ENCODE measurements at places on chromosomes 1 and 21. TPM values are rescaled to one million over a fixed set of nuclear protein-coding genes. Genes with fewer than 3 reads are reported as not detected.

GNAT2 gene
- total RNA-seq = 0.14 TPM

MINDY1 gene
- total RNA-seq = 11.2 TPM

ESPN gene
- 46.1 TPM for total RNA-seq

TSPAN2 gene
- 12.0 TPM for total RNA-seq

DISP1 gene
- 4.8 TPM for total RNA-seq

OR6K3 gene
- not detected for total RNA-seq

CHI3L2 gene
- total RNA-seq = 0.41 TPM

TP73 gene
- total RNA-seq = 5.7 TPM

PHLDA3 gene
- 59.7 TPM for total RNA-seq

CADM3 gene
- total RNA-seq = 5.5 TPM

ADORA1 gene
- 2.6 TPM for total RNA-seq

MSH4 gene
- total RNA-seq = 0.30 TPM

DNA sequence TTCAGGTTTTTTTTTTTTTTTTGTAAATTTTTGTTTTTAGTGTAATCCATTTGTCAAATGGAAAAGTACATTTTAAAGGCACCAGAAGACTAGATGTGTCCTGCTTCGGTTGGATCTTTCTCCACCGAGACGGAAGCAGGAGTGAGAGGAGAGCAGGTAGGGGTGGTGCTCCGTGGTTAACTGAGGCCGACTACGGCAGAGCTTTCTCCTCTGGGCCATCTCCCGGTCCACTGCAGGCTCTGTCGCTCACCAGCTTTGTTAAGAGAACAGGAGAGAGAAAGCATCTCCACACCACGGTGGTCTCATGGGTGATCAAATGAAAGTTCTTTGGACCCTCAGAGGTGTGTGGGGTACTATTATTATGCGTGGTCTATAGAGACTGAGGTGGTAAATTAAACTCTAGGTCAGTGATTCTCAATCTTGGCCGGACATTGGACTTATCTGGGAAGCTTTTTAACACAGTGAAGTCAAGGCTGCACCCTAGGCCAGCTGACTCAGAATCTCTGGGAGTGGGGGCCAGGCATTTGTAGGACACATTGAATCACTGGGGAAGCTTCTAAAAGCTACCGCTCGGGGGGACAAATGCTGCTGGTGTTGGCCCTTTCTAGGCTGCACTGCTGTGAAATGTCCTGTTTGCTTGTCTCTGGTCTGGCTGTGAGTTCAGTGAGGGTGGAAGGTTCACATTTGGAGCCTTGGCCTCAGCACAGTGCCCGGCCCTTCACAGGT is 25.0 kb downstream of the ABCA4 start:
- H3K4me1 ChIP-seq = peaks cover 44% of the 10 kb centered on the region
- no peak overlapping the region for H3K4me3 ChIP-seq
- no peaks in the 10 kb centered on the region for H3K36me3 ChIP-seq

DNA sequence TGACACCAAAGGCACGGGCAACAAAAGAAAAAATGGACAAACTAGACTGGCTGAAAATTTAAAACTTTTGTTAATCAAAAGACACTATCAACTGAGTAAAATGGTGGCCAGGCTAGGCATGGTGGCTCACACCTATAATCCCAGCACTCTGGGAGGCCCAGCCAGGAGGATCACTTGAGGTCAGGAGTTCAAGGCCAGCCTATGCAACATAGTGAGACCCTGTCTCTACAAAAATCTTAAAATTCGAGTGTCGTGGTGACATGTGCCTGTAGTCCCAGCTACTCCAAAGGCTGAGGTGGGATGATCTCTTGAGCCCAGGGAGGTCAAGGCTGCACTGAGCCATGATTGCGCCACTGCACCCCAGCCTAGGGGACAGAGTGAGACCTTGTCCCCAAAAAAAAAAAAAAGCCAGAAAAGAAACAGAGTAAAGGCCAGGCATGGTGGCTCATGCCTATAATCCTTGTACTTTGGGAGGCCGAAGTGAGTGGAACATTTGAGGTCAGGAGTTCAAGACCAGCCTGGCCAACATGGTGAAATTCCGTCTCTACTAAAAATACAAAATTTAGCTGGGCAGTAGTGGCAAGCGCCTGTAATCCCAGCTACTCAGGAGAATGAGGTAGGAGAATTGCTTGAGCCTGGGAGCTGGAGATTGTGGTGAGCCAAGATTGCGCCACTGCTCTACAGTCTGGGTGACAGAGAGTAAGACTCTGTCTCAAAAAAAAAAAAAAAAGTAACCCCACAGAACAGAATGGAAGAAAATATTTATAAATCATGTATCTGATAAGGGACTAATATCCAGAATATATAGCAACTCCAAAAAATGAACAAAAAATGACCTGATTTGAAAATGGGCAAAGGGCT is 8.0 kb downstream of the TUT4 start:
- H3K4me3 ChIP-seq = no peak overlapping the region
- H3K4me1 ChIP-seq = peaks cover 12% of the 10 kb centered on the region
- no peak for DNase-seq
- no peak overlapping the region for H3K27ac ChIP-seq
- peaks cover 33% of the 10 kb centered on the region for H3K36me3 ChIP-seq

GRCh38 chr21:41643246-41643966 is 123.4 kb downstream of the RIPK4 start:
- H3K27me3 ChIP-seq = no peaks in the 10 kb centered on the region
- H3K27ac ChIP-seq = no peak overlapping the region
- no peak overlapping the region for H3K4me3 ChIP-seq
- no peak for DNase-seq
- H3K36me3 ChIP-seq = no peaks in the 10 kb centered on the region

DNA sequence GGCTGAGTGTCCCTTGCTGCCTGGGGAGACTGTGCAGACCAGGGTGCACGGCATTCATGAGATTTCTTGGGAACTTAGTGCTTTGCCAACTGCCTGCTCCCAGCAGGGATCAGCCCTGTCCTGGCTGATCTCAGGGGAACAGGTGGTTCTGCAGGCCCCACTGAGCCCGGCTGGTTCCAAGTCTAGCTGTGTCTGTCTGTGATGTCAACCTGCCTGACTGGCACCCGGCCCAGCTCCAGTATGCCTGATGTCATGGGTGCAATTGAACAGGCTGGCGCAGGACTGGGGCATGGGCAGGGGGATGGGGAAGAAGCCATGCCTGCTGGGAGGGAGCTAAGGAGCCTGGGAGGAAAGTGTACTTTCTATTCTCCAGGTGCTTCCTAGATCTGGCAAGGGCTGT is 227.1 kb downstream of the GRIK3 start:
- H3K27me3 ChIP-seq = no peaks in the 10 kb centered on the region
- peaks cover 27% of the 10 kb centered on the region for H3K4me1 ChIP-seq
- no peaks in the 10 kb centered on the region for H3K36me3 ChIP-seq
- no peak overlapping the region for H3K4me3 ChIP-seq
- no peak for DNase-seq

DNA sequence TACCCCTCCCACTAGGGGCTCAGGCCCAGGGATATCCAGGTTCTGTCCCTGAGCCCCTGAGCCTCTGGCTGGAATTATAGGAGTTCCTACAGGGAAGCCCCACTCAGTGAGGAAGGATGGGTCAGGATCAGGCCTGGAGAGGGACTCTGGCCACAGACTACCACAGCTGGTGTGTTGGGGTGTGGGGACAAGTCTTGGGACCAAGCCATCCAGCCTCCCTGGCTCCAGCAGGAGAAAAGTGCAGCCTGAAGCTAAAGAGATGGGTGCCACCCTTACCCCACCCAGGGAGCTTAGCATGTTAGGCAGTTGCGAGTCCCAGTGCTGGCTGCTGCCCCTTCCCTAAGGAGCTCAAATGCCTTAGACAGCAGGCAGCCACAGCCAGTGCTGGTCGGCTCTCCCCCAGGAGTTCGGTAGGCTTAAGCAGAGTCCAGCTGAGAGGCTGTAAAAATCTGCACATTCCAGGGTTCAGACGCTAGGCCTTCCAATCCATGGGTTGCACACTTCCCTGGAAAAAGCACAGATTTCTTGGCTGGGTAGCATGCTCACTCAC is 96.2 kb upstream of the CYYR1 start:
- no peak overlapping the region for H3K4me3 ChIP-seq
- DNase-seq = no peak
- no peak overlapping the region for H3K27ac ChIP-seq
- no peaks in the 10 kb centered on the region for H3K4me1 ChIP-seq
- H3K27me3 ChIP-seq = peaks cover 4% of the 10 kb centered on the region

DNA sequence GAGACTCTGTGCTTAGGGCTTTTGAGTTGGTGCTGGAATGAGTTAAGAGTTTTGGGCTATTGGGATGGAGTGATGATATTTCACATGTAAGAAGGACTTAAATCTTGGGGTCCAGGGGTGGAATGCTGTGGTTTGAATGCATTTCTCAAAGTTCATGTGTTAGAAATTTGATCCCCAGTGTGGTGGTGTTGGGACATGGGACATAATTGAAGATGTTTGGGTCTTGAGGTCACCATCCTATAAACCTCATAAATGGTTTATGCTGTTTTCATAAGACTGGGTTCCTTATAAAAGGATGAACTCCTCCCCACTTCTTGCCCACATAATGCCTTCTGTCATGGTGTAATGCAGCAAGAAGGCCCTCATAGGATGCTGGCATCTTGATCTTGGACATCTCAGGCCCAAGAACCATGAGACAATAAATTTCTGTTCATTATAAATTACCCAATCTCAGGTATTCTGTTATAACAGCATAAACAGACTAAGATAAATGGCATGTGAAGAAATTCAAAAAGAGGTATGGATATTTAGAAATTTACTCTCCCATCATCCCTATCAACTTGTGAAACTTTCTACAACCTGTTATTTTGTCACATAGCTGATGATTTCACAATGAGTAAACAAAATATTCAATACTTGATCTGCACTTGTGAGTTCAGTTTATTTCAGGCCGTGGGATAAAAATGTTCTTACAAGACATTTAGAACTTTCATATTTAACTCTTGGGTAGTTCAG is 48.0 kb upstream of the NEK7 start:
- H3K4me3 ChIP-seq = no peak overlapping the region
- H3K27me3 ChIP-seq = no peaks in the 10 kb centered on the region
- H3K4me1 ChIP-seq = peaks cover 5% of the 10 kb centered on the region
- DNase-seq = no peak
- no peak overlapping the region for H3K27ac ChIP-seq

DNA sequence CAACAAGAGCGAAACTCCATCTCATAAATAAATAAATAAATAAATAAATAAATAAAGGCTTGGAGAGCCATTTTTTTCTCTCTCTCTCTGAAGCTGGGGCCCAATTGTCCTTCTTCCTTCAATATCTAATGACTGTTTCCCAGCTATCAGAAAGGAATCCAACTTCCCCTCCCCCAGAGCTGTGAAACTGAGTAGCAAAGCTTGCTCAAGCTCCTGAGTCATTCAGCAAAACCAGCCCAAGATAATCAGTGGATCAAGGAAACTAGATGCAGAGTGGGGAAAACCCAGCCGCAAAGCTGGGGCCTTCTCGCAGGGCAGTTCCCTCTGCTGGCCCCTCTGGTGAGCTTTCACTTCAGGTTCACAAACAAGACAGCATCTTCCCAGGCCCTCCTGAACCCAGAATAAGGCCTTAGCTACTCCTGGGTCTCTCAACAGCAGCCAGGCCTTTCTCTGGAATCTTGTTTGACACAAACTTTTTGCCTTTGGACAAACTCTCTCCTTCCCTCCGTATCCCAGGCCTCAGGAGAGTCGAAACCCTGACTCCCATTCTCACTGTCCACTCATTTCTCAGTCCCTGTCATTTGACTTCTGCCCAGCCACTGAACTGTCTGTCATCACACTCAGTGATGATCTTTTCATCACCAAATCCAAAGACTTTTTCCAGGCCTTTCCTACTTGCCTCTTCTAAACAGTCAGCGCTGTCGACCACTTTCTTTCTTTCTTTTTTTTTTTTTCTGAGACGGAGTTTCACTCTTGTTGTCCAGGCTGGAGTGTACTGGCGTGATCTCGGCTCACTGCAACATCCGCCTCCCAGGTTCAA is 18.0 kb upstream of the PTP4A2 start:
- H3K4me3 ChIP-seq = no peak overlapping the region
- peak; percentile 40 for DNase-seq
- H3K27ac ChIP-seq = peak overlapping the region; percentile 92

DNA sequence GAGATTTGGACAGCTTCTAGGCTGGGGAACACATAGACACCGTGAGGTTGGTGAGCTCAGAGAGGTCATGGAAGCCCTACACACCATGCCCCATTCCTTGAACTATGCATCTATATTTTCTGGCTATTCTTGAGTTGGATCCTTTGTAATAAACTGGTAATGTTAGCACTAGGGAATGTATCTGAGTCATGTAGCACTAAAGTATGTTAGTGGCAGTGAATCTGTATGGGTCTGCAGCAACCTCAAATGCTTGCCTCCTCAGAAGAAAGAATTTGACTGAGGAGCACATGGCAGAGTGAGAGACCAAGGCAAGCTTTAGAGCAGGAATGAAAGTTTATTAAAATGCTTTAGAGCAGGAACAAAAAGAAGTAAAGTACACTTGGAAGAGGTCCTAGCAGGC is 43.7 kb upstream of the LRRC7 start:
- no peak overlapping the region for H3K27ac ChIP-seq
- H3K4me1 ChIP-seq = no peaks in the 10 kb centered on the region
- no peaks in the 10 kb centered on the region for H3K36me3 ChIP-seq
- no peak for DNase-seq
- no peak overlapping the region for H3K4me3 ChIP-seq

- no peak overlapping the region for H3K27ac ChIP-seq
- H3K36me3 ChIP-seq = peaks cover 4% of the 10 kb centered on the region
- peaks cover 24% of the 10 kb centered on the region for H3K4me1 ChIP-seq
- H3K4me3 ChIP-seq = no peak overlapping the region
These were observed 90.4 kb upstream of the VAV3 start for GRCh38 chr1:108055387-108055786.

- H3K4me3 ChIP-seq = no peak overlapping the region
- no peak for DNase-seq
- H3K27me3 ChIP-seq = no peaks in the 10 kb centered on the region
These were observed 218.6 kb downstream of the SLC45A1 start for GRCh38 chr1:8536515-8536914.

- no peaks in the 10 kb centered on the region for H3K27me3 ChIP-seq
- no peak for DNase-seq
- H3K36me3 ChIP-seq = no peaks in the 10 kb centered on the region
These were observed 185.3 kb downstream of the NRIP1 start for GRCh38 chr21:14879458-14879857.

GRCh38 chr1:4601941-4602340 is 52.5 kb upstream of the AJAP1 start:
- H3K4me3 ChIP-seq = no peak overlapping the region
- no peak for DNase-seq
- H3K27ac ChIP-seq = no peak overlapping the region
- peaks cover 4% of the 10 kb centered on the region for H3K27me3 ChIP-seq
- peaks cover 72% of the 10 kb centered on the region for H3K36me3 ChIP-seq

- no peaks in the 10 kb centered on the region for H3K27me3 ChIP-seq
- H3K4me3 ChIP-seq = no peak overlapping the region
- peaks cover 24% of the 10 kb centered on the region for H3K4me1 ChIP-seq
- peak overlapping the region; percentile 88 for H3K27ac ChIP-seq
- peaks cover 4% of the 10 kb centered on the region for H3K36me3 ChIP-seq
- no peak for DNase-seq
These were observed 100.7 kb downstream of the PATJ start for GRCh38 chr1:61842863-61843514.

DNA sequence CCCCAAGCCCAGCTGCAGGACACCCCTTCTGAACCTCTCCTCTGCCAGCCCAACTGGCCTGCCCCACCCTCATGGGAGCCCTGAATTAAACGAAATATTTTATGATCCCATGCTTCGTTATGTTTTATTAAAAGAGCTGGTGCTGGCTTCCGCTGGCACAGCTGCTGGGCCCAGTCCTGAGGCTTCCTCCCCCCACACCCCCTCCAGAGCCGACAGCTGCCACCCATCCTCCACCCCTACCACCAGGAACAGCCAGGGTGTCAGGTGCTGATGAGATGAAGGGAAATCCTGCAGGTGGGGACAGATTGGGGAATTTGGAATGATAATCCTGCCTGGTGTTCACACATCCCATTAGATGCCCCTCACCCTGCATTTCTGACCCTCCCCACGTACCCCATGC is 19.0 kb downstream of the IGSF21 start:
- peaks cover 32% of the 10 kb centered on the region for H3K4me1 ChIP-seq
- no peak overlapping the region for H3K4me3 ChIP-seq
- no peak for DNase-seq
- H3K27me3 ChIP-seq = no peaks in the 10 kb centered on the region
- H3K36me3 ChIP-seq = peaks cover 4% of the 10 kb centered on the region

All from WTC11 (cell line).